Stimulated activated CD8-positive, alpha-beta memory T cell treated with anti-CD3 and anti-CD28 coated beads, Interleukin-15, amount 100 ng/mL, for 24 hours (primary cell): ENCODE measurements at places on chromosomes 2 and 18.
A peak's percentile ranks its signal among the peaks of the same experiment; 100 is the strongest.

- peak; percentile 58 for DNase-seq
Measured at GRCh38 chr2:231052494-231053451, 3.9 kb upstream of the PSMD1 start.

GRCh38 chr2:230688490-230688889, 24.2 kb upstream of the CAB39 start:
- DNase-seq, result no peak

- no peak for DNase-seq
Measured at GRCh38 chr2:1591978-1592907, 152.1 kb downstream of the PXDN start.

GRCh38 chr2:121076885-121077549, 208.0 kb downstream of the TFCP2L1 start:
- DNase-seq, result peak; percentile 50

DNA sequence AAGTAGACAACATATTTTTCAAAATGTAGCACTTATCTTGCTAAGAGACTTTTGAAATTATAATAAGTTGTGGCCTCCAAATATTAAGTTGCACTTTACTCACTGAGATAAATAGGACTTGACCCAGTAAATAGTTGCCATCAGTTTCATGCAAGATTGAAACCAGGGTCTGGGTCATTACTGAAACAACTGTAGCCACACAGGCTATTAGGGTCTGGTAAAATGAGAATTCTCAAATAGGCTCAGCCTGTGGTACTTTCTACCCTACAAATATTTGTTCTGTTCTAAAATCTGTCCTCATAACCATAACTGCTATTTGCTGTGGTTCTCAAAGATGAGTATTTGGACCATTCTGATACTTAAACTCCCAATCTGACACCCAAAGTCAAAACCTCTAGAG, 115.4 kb upstream of the STK17B start:
- DNase-seq, result no peak

DNA sequence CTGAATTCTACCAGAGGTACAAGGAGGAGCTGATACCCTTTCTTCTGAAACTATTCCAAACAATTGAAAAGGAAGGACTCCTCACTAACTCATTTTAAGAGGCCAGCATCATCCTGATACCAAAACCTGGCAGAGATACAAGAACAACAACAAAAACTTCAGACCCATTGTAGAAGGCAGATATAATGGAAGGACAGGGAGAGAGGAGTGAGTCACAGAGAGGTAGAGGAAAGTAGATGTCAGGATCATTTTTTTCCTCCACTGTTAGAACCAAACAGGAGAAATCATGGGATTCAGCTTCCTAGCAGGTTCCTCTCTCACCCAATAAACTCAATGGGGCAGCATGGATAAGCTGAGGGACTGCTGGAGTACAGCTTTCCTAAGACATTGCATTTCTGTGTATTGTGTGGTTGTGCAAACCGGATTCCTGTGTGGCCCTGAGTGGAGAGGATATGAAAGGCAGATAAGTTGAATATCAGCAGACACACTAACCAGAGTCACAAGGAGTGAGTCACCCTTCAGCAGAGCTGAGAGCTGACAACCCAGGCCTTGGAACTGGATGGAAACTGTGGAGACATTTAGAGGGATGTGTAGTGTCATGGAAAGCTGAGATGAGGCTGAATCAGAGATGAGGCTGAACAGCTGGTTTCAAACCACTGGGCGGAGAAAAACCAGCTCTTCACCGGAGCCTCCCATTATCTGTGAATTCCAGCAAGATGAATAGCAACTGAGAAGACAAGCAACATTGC, 60.9 kb upstream of the MMADHC start:
- DNase-seq, result no peak

DNA sequence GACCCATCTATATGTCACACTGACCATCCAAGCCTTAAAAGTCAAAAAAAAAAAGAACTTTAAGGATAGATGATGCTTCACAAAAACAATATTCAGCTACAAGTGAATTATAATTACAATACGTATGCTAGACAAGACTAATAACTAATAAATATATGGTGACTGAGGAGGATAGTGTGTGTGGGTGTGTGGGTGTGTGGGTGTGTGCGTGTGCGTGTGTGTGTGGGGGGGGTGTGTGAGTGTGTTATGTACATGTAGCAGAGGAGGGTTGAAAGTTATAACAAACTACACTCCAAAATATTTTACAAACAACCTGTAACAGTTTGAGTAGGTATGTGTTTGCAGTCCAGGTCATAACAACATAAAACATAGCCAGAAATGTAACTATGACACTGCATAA, 159.2 kb upstream of the RBBP8 start:
- DNase-seq, result no peak

DNA sequence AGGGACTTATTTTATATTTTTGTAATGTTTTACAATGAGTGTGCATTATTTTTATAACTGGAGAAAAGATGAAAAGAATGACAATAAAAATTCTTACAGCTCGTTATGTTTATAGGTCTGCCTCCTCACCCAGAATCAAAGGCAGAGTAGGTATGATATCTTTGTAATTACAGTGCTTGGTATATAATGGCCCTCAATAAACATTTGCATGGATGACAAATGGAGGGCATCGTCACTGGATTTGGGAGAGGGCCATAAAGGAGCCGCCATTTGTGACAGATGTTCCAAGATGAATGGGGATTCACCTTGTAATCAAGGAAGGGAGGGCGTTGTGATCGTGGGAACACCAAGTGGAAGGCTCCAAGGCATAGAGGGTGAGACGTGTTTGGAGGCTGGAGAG, 22.6 kb upstream of the GIGYF2 start:
- DNase-seq, result no peak

GRCh38 chr2:180364719-180365118, 357.6 kb upstream of the CWC22 start:
- no peak for DNase-seq

DNA sequence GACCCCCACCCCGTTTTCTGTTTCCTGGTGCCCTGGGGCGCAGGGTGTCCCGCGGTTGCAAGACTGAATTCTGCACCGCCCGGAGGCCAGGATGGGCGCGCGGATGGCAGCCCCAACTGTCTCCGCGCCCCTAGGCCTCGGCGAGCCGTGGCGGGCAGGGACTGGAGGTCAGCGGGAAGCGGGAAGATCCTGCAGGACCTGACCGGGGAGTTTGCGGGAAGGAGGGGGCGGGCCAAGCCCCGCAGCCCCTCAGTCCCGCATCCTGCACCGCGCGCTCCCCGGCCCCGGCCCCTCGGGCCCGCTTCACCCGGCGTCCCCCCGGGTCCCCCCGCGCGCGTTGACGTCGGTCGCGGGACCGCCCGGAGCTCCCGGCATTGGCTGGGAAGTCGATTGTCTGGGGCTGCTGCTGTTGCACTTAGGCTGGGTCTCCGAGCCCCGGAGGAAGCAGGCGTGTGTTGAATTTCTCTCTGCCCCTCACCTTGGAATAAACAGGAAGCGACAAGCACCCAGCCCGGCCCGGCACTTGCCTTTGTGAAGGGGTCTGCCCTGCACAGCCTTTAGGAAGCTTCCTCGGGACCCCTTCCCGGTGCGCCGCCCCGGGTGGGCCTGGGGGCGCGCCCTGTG, at the start of gene LDLRAD4:
Gene LDLRAD4 (plus strand): TSS at position 393 of the 624 bp plus-strand sequence.
- DNase-seq, result no peak

GRCh38 chr2:143284087-143284675, 155.0 kb downstream of the ARHGAP15 start:
- no peak for DNase-seq

DNA sequence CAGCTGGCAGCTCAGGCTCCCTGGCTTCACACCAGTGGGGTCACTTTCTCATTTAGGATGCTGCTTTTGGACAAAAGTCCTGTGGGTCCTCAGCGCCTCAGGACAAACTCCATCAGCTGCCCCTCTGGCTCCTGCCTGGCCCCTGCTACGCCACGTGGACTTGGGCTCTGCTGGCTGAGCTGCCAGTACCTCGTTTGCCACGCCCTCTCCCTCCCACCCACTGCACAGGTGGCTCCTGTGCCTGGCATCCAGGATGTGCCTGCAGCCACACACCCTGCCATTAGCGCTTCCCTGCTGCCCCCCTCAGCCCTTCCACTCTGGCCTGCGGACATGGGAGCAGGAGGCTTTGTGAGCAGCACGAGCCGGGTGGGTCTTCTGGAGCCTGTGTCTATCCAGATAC, 118.9 kb downstream of the ZNF236 start:
- DNase-seq, result no peak

- DNase-seq, result no peak
Measured at GRCh38 chr2:100145893-100146656, 3.7 kb upstream of the AFF3 start.

DNA sequence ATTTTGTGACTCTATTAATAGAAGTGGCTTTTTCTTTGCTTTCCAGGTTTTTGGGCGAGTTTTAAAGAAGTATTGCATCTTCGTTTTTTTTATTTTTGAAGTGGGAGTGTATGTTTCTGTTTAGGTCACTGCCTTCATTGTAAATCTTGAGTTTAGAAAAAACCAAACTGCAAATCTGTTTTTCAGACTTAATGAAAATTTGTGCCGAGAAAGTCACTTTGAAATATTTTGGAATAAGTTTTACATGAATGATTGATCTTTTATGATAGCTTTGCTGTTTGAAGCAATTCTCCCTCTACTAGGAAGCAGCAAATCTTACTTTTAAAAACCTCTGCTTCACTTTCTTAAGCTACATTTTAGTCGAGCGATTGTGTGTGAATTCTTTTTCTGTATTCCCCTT, 2.2 kb downstream of the SMAD4 start:
- DNase-seq, result no peak
